Stimulated activated CD8-positive, alpha-beta memory T cell treated with anti-CD3 and anti-CD28 coated beads, Interleukin-7, amount 100 ng/mL, for 4 hours (primary cell): ENCODE measurements at places on chromosomes 13 and 19.

- DNase-seq: no peak
Observed at GRCh38 chr13:110305949-110306339, 1.0 kb downstream of the COL4A1 start.

GRCh38 chr13:46401432-46401831, 14.4 kb upstream of the RUBCNL start:
- DNase-seq: no peak

GRCh38 chr13:28380319-28380718, 114.6 kb downstream of the FLT1 start:
- DNase-seq: no peak

GRCh38 chr19:45791744-45792469, 738 bp downstream of the DMWD start:
- DNase-seq: no peak

- DNase-seq: no peak
Observed at GRCh38 chr19:31317093-31317492, 32.1 kb downstream of the TSHZ3 start.

- no peak for DNase-seq
Observed at GRCh38 chr19:33392341-33393285, 19.1 kb downstream of the CEBPG start.

DNA sequence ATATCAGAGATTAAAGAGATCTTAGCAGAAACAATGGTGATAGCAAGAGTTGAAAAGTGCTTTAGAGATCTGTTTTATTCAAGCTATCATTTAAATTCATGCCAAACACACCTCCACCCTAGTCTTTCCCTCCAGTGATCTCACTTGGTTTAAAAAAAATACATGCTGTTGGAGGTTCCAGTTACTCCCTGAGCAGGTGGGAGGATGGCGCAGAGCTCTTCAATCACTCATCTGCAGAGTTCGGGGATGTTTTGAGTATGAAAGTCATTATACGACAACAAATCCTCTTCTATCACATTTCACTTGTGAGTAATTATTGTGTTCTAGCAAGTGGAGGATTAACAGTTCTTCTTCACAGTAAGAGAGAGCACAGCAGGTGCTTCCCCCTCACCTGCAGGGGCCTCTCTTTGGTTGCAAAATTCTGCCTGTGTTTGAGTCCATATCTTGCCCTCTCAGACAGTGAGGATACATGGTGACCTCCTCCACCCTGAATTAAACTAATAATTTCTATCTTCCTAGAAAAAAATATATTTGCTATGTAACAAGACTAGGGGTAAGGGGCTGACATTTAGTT, 376.7 kb downstream of the LIG4 start:
- no peak for DNase-seq

DNA sequence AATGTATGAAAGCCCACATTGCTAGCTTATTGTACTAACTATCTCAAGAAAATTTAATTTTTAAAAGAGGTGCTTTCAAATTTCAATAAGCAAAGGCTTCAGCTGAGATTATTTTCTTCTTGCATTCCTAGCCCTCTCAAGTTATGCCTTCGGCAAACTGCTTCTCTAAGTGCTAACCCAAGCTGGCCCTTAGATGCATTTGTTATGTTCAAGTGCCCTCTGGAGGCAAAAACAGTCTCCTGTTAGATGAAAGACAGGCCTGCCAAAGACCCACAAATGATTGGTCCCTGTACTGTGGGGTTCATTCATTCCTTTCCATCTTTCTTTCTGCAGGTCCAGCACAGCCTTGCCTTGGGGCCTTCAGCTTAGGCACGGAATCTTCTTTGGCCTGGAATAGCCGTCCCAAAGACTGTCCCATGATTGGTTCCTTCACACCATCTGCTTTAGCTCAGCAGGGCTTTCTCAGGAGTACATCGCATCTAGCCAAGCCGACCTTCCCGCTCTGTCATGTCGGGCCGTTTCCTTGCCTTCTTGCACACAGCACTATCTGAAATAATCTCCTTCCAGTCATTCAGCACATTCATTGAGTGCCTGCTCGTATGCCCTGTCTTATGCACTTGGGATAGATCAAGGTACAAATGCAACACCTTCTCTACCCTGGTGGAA, 26.4 kb upstream of the TPTE2 start:
- no peak for DNase-seq

DNA sequence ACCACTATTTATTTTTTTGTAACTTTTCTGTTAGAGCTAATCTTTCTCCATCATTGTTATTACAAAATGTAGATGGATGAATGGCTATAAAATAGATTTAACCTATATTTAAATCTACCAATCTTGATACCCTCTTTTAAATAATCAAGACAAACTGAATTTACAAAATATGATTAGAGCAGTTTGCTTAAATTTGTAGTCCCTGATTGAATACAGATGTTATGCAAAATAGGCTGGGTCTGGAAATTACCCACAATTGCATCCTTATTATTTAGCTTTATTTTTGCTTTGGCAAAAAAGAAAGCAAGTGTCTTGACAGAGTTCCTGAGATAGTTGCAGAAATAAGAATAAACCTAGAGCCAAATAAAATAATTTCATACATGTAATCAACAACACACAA, 352.8 kb downstream of the KLF12 start:
- no peak for DNase-seq

DNA sequence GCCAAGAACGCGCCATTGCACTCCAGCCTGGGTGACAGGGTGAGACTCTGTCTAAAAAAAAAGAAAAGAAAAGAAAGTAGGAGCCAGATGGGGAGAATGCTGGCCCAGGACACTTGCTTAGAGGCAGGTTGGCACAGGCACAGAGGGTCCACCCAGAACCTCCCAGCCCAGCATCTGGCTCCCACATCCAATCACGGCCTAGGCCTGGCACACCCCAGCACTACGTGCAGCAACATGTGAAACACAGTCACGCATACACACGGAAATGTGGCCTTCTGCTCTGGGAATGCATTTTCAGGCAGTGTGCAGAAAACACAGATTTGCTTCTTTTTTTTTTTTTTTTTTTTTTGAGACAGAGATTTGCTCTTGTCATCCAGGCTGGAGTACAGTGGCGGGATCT, 20.9 kb upstream of the FOSB start:
- DNase-seq: no peak

GRCh38 chr13:48156466-48156865, 61.6 kb upstream of the MED4 start:
- DNase-seq: peak; percentile 58

- no peak for DNase-seq
Observed at GRCh38 chr13:98848746-98849145, 96.3 kb upstream of the SLC15A1 start.

- DNase-seq: no peak
Observed at GRCh38 chr13:33146843-33147611, 130.8 kb downstream of the KL start.

DNA sequence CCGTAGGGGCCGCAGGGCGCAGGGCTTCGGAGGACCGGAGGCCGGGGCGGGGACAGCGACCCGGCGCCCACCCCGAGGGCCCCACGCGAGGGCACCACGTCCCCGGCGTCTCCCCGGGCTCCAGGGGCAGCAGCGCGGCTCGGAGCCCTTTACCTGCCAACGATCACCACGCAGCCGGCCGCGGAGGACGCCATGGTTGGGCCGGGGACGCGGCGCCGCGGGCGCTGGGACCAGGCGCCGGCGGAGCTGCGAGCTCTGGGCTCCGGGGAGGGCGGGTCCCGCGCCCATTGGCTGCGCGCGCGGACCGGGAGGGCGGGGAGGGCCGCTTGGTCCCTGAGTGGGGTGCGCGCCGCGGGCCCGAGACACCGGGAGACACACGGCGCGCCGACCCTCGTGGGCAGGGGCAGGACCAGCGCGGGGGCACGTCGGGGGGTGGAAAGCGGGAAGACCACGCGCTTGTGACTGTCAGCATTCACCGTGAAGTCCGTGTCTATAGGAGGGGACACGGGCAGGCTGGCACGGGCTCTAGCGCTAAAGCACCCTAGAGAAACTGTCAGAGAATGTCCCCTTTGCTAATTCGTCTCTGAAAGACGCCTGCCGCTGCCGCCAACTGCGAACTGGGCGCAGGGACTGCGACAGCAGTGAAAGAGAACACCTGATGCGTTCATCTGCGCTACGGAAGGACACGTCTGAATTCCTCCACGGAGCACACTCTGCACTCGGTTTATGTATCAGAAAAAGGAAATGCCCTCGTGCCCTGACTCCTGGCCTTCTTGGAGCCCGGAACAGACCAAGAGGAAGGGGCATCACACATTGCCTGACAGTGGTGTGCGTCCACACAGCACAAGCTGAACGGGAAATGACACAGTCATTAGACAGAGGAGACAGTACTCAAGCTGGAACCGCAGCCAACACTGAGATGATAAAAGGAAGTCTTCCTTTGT, at the start of gene CRYL1:
TSS of gene CRYL1 (minus strand) at position 257 of the 944 bp plus-strand sequence. CDS start at position 194, 63 bp downstream.
- DNase-seq: peak; percentile 76

DNA sequence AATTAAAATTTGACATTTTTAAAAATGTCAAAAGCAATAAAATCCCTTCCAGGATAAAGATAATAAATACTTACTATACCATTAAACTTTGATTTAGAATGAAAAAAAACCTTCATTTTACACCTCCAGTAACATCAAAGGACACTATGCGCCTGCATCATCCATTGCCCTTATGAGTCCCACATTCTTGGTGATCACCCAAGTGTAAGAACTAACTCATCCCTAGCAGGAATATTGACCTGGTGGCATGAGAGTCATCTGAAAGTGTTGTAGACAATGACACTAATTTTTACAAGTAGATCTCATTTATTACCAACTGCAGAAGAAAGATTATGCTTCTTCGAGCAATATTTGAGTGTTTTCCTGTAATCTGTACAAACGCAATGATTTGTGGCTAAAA, 1128.9 kb downstream of the EFNB2 start:
- no peak for DNase-seq

- no peak for DNase-seq
Observed at GRCh38 chr13:70457474-70457873, 349.2 kb upstream of the KLHL1 start.

GRCh38 chr19:13461536-13461935, 44.7 kb downstream of the CACNA1A start:
- no peak for DNase-seq

DNA sequence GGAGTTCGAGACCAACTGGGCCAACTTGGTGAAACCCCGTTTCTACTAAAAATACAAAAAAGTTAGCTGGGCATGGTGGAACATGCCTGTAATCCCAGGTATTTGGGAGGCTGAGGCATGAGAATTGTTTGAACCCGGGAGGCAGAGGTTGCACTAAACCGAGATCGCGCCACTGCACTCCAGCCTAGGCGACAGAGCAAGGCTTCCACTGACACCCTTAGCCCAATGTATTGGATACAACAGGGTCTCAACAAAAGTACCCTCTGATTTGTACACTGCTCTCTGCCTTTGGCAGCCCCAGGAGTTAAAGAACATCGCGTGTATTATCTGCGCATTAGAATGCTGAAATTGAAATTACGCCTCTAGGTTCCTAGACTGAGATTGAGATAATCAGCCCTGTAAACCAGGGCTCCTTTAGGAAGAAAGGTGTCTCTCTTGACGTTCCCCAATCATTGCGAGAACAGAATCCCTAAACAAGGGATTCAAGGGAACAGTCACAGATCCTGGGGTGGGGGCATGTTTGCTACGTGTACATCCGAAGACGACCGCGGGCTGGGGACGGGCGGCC, 21.9 kb downstream of the IPO5 start:
- no peak for DNase-seq

DNA sequence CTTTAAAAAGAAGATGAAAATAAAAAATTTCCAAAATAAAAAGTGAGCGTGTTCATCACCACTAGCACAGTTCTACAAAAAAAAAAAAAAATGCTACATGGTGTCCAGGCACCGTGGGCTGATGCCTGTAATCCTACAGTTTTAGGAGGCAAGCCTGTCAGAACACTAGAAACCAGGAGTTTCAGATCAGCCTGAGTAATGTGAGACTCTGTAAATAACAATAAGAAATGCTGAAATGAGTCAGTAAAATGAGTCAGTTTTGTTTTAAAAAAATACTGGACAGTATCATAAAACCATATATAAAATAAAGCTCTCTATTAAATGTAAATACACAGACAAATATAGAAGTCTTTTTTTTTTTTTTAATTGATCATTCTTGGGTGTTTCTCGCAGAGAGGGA, 30.0 kb downstream of the ZNF91 start:
- DNase-seq: no peak

DNA sequence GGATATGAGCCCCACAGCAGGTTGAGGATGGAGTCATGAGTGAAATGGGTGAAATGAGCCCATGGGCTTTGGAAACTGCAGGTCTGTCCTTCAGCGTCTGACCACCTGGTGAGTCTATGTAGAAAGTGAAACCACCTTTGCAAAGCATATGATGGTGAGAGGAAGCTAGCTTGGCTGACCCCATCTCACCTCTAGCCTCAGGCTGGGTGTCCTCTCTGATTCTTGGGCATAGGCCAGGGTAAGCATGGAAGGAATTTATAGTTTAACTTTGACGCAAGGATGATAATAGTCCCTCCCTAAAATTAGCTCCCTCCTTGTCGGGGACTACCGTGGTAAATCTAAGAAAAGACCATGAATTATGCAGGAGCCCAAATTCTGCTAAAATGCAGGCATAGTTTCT, 16.8 kb upstream of the PSG9 start:
- no peak for DNase-seq

GRCh38 chr13:96426167-96426566, 336.3 kb downstream of the HS6ST3 start:
- DNase-seq: no peak

- no peak for DNase-seq
Observed at GRCh38 chr19:46406976-46407375, 6.4 kb downstream of the CCDC8 start.

- peak; percentile 56 for DNase-seq
Observed at GRCh38 chr19:35142606-35143230, 337 bp upstream of the FXYD7 start.

GRCh38 chr19:48804496-48804895, 6.3 kb downstream of the BCAT2 start:
- DNase-seq: no peak

DNA sequence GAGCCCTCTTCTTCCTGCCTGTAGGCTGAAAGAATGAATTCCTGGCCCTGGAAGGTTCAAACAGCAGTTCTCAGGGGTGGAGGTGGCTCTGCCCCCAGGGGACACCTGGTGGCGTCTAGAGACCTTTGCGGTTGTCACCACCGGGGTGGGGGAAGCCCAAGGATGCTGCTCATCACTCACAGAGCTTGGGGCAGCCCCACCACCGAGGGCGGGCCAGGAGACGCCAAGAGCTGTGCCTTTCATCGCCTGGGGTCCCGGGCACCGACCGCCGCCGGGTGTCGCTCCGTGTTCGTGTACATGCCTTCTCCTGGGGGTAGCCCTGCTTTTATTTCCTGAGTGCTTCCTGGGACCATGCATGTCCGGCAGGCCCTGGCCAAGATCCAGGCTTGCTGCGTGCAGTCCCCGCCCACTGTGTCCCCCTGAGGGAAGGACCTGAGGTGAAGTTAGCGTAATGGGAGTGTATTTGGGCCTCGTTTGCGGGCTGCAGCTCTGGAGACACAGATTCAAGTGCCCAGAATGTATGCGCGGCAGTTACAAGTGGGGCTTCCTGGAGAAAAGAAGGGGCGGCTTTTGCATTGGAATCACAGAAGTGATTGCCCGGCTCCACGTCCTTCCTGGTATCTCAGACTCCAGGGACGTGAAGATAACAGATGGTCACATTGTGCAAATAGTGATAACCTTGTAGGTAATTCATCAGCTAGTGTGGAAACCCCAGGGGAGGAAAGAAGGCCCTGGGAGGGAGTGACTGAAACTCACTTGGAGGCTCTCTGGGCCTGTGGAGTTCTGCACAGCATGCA, 7.8 kb downstream of the DOT1L start:
- peak; percentile 81 for DNase-seq
